ENCODE measurements at places on chromosomes 13 and 19.

DNA sequence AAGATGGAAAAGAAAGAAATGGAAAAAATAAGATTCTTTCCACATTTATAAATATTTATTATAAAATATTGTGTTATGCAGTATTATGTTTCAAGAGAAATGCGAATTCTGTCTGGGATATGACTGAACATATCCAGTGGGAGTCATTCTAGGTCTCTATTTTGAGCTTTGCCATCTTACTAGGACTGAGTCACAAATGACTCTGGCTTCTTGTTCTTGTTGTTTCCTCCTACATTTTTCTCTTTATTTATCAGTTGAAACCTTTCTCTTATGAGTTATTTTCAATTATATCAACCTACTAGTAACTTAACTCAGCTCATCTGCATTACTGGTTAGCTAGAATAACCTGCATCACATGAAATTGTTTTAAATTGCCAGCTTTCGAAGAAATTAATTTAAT, 1247.3 kb downstream of the SLITRK1 start:
- no peak for DNase-seq

- peak; percentile 68 for DNase-seq
Observed at GRCh38 chr19:55173714-55174409, 6.2 kb downstream of the SYT5 start.

DNA sequence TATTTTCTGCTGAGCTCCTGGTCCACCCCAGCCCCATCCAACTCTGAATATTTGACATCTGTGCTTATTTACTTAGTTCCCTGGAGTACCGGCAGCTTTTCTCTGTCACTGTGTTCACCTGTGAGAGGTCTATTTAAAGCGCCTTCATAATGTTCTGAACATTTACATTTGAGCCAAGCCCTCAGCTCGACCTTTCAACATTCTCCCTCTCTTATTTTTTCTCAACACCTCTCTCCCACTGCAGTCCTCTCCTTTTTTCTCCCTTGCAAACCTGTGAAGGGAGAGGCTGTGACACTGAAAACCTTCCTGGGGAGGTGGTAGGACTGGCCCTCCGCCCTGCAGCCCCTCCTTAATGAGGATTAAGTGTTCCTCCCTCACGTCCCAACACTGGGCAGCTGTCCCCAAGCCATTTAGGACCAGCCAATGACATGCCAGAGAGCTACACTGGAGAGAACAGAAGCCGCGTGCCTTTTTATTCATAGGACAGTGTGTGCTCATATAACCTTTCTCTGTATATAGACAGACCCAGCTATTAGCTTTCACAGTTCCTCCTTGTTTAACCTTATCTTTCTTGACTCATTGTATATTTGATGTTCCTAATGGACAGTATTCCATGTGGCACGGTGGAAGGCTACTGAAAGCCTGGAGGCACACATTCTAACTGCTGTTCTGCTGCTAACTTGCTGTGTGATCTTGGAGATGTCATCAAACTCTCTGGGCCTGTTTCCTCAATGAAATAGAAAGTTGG, 134.8 kb downstream of the NUFIP1 start:
- no peak for DNase-seq

- DNase-seq = no peak
Observed at GRCh38 chr19:3617463-3617862, 9.1 kb downstream of the CACTIN start.

All from fibroblast of skin of abdomen (primary cell).